ENCODE measurements at places on chromosomes 4 and X.
A peak's percentile ranks its signal among the peaks of the same experiment; 100 is the strongest.

DNA sequence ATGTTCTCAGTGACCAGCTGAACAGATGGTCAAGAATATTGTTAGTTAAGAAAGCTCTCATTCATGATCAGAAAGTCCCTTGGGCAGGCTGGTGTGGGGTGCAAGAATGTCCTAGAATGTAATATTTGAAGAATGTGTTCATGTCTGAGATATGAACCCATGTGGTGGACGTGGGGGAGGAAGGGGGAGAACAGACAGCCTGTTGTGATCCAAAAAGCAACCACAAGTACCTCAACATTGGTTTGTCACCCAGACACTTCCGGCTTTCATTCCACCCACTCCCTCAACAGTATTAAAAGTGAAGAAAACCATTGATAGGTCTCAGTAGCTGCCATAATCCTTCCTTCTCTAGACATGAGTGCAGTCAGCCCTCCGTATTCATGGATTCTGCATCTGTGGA, 82.2 kb downstream of the MAML3 start:
- DNase-seq = peak; percentile 48

GRCh38 chr4:155526452-155527169, 140.0 kb upstream of the GUCY1A1 start:
- no peak for DNase-seq

GRCh38 chr4:25981749-25982148, 67.7 kb downstream of the SMIM20 start:
- no peak for DNase-seq

GRCh38 chr4:88592600-88593448, 544 bp downstream of the HERC3 start:
- DNase-seq = peak; percentile 69

DNA sequence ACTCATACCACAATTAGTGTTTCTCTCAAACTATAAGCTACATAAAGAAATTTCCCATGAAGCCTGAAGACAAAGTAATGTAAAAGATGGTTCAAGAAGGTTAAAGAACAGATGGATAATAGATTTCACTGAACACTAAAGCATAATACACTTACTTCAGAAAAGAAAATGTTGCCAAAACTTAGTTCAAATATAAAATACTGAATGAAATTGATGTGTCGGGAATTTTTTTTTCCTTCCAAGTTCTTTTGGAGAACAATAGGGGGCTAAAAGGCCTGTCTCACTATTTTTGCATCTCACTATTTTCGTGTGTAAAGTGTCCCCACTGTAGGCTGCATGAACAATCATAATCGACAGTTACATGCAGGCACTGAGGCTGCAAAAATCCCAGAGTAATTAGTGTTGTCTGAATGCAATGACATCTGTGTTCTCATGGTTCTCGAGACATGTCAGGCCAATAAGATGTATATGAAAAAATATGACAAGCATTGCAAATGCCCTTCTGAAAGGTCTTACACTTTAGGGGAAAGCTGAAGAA, 11.9 kb upstream of the MAB21L2 start:
- no peak for DNase-seq

GRCh38 chr4:147173322-147173721, 227.7 kb upstream of the TTC29 start:
- DNase-seq = no peak

- DNase-seq = no peak
Measured at GRCh38 chr4:111984169-111984819, 161.0 kb upstream of the FAM241A start.
